Progenitor cell of endocrine pancreas (in vitro differentiated cells): ENCODE measurements at places on chromosomes 5 and 9.
A peak's percentile ranks its signal among the peaks of the same experiment; 100 is the strongest.

GRCh38 chr5:59500014-59500413 lies 393.5 kb downstream of the PDE4D start:
- no peaks in the 10 kb centered on the region for H3K4me1 ChIP-seq
- H3K27ac ChIP-seq: no peak overlapping the region
- H3K36me3 ChIP-seq: no peaks in the 10 kb centered on the region
- H3K27me3 ChIP-seq: no peaks in the 10 kb centered on the region
- H3K4me3 ChIP-seq: no peak overlapping the region

DNA sequence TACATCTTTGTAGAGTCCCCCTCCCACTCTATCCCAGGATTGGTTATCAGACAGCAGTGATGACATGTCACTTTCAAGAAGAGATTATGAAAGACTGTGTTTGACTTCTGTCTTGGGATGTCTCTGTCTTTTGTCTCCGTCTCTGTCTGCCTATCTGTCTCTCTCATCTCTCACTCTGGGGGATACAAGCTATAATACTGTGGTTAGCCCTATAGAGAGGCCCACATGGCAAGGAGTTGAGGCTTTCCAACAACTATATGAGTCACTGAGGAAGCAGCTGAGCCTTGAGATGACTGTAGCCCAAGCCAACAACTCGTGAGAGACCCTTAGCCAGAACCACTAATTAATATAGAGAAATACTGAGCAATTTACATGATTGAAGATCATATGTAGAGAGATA lies 284.8 kb downstream of the PDE4D start:
- no peaks in the 10 kb centered on the region for H3K36me3 ChIP-seq
- no peaks in the 10 kb centered on the region for H3K27me3 ChIP-seq
- no peak overlapping the region for H3K27ac ChIP-seq

GRCh38 chr5:40679913-40680681 lies at the start of gene PTGER4:
Gene PTGER4 (plus strand): TSS chr5:40679915. CDS start chr5:40680994, 1,079 bp downstream.
- H3K4me3 ChIP-seq: peak within 1 kb of the TSS; percentile 87
- peaks cover 40% of the 10 kb centered on the region for H3K4me1 ChIP-seq
- peaks cover 27% of the 10 kb centered on the region for H3K27me3 ChIP-seq
- DNase-seq: peak; percentile 10
- peak within 1 kb of the TSS; percentile 94 for H3K27ac ChIP-seq

DNA sequence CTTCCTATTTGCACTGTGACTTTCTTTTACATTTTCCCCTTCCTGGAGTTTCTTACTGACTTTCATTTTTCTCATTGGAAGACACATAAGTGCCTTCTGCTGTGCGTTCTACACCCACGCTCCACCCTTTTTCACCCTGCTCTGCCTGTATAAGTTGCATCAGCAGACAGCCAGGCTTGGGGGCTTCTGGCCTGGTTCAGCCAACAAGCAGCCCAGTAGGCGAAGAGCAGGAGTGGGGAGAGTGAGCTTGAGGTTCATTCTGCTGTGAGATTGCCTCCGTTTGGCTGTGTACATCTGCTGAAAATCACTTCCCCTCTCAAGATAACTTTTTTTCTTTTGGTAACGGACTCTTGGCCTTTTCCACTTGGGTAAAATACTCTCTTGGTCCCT lies 38.4 kb downstream of the RASGRF2 start:
- H3K4me3 ChIP-seq: no peak overlapping the region
- H3K4me1 ChIP-seq: no peaks in the 10 kb centered on the region
- no peak overlapping the region for H3K27ac ChIP-seq
- H3K27me3 ChIP-seq: peaks cover 3% of the 10 kb centered on the region
- no peak for DNase-seq

DNA sequence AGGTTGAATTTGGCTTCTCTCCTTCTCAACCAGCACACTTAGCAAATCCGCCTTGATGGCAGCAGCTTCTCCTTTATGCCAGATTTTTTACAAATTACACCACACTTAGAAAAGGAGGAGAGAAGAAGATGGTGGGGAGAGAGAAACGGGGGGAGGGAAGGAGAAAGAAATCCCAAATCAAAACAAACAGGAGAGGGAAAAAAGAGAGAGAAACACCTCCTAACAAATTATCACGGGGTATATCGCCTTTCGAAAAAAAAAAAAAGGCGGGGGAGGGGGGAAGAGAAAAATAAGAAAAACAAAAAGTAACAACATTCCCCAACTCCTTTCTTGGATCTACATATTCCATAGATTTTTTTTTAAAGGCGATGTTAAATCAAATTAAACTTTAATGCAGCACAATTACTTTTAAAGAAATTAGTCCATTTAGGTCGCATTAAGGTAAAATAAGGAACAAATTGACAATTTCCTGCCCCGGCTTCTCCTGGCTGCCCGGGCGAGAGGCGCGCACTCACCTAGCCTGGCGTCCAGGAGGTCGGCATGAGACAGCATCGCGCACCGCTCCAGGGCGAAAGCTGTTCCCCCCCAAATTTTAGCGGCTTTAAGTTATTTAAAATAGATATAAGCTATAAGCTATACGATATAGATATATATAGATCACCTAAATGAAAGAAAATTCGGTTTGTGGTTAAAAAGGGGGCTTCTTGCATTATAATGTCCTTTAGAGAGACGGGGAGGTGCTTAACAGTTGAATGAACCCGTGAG lies at the start of gene OTP:
Gene OTP, minus strand, starts transcription at position 716 of the 765 bp plus-strand sequence. Its CDS starts 164 bp downstream, at position 552.
- no peak for DNase-seq
- no peak within 1 kb of the TSS for H3K27ac ChIP-seq
- H3K27me3 ChIP-seq: peaks cover 90% of the 10 kb centered on the region
- no peak within 1 kb of the TSS for H3K4me3 ChIP-seq
- no peaks in the 10 kb centered on the region for H3K36me3 ChIP-seq

- DNase-seq: no peak
- peaks cover 15% of the 10 kb centered on the region for H3K4me1 ChIP-seq
- H3K4me3 ChIP-seq: no peak overlapping the region
- peaks cover 4% of the 10 kb centered on the region for H3K27me3 ChIP-seq
- peak overlapping the region; percentile 81 for H3K27ac ChIP-seq
Measured at GRCh38 chr5:180785121-180785781, 17.4 kb downstream of the MGAT1 start.

GRCh38 chr9:114205171-114206015 lies 50.1 kb downstream of the COL27A1 start:
- H3K4me1 ChIP-seq: peaks cover 15% of the 10 kb centered on the region
- no peak overlapping the region for H3K4me3 ChIP-seq
- peaks cover 22% of the 10 kb centered on the region for H3K36me3 ChIP-seq
- H3K27me3 ChIP-seq: no peaks in the 10 kb centered on the region

DNA sequence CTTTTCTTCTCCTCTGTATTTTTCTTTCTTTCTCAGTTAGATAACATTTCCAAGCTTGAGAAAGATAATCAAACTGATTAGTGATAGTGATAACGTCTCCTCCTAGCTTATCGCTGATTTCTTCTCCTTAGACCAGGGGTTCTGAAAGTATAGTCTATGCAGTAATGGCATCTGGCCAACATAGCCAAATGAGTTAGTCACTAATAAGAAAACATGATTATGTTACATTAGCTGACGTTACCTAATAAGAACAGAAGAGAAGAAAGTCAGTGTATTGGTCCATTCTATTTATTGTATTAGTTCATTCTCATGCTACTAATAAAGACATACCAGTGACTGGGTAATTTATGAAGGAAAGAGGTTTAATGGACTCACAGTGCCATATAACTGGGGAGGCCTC lies 111.2 kb downstream of the STRBP start:
- no peak overlapping the region for H3K4me3 ChIP-seq
- no peaks in the 10 kb centered on the region for H3K27me3 ChIP-seq
- peaks cover under 1% of the 10 kb centered on the region for H3K4me1 ChIP-seq
- no peak for DNase-seq

- H3K27me3 ChIP-seq: no peaks in the 10 kb centered on the region
- peaks cover 13% of the 10 kb centered on the region for H3K36me3 ChIP-seq
- DNase-seq: no peak
- H3K4me1 ChIP-seq: no peaks in the 10 kb centered on the region
Measured at GRCh38 chr5:37683072-37683471, 156.8 kb downstream of the GDNF start.

- H3K4me3 ChIP-seq: no peak overlapping the region
- H3K36me3 ChIP-seq: peaks cover 9% of the 10 kb centered on the region
- no peak overlapping the region for H3K27ac ChIP-seq
- DNase-seq: no peak
- H3K27me3 ChIP-seq: no peaks in the 10 kb centered on the region
- no peaks in the 10 kb centered on the region for H3K4me1 ChIP-seq
Measured at GRCh38 chr5:55338092-55338613, 30.4 kb downstream of the MTREX start.

DNA sequence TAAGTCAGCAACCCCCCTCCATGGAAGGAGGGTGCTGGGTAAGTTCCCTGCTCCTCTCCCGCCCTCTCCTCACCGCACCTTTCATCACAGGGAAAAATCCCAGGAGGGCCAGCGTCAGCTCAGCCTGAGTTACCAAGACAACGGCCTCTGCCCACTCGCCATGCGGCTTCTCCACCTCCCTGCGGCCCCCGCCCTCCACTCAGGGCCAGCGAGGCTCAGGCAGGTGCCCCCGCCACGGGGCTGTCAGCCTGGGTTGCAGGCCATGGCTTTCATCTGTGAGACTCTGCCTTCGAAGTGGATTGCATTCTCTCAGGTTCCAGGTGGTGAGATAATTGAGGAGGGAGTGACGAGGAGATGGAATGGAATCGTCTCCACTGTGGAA lies 27.2 kb upstream of the LAMC3 start:
- H3K4me3 ChIP-seq: no peak overlapping the region
- H3K4me1 ChIP-seq: peaks cover 5% of the 10 kb centered on the region
- no peak for DNase-seq
- peaks cover 22% of the 10 kb centered on the region for H3K27me3 ChIP-seq

GRCh38 chr5:136420168-136420898 lies 55.0 kb upstream of the TRPC7 start:
- no peak overlapping the region for H3K4me3 ChIP-seq
- H3K36me3 ChIP-seq: no peaks in the 10 kb centered on the region
- no peak for DNase-seq

GRCh38 chr9:95724253-95724991 lies 151.1 kb upstream of the ERCC6L2 start:
- no peaks in the 10 kb centered on the region for H3K27me3 ChIP-seq
- no peak overlapping the region for H3K4me3 ChIP-seq

DNA sequence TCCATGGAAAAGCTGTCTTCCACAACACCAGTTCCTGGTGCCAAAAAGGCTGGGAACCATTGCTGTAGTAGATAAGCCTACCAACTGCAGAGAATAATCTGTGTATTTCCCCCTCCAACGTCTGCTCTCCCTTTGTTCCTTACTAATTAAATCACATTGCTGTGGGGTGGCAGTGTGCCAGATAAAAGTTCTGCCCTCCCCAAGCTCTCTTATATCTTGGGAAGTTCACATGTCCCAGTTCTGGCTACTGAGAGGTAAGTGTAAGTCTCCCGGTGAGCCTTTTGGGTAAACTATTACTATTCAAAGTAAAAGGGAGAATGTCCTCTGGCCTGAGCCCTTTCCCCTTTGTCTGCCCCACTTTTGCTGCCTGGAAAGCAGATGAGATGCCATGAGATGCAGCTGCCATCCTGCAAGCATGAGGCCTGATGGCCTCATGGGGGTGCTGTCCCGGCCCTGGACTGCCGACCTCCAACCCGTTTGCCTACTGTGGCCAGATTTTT lies 14.7 kb downstream of the ENC1 start:
- DNase-seq: no peak
- no peaks in the 10 kb centered on the region for H3K27me3 ChIP-seq
- H3K4me3 ChIP-seq: no peak overlapping the region
- H3K27ac ChIP-seq: no peak overlapping the region

DNA sequence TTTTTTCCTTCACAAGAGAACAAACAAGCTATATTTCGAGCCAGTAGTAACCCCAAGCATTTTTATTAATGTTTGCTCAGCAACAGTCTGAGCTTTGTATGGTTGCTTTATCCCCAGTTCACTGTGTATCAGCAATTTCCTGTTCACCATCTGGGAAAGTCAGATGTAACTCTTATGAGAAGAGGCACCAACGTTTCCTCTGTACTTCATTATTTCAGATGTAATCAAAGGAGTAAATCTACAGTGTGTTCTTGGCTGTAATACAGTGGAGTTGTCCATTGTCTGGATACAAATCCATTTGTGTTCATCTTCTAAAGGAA lies 340.2 kb downstream of the ARRDC3 start:
- H3K27ac ChIP-seq: no peak overlapping the region
- peaks cover 19% of the 10 kb centered on the region for H3K36me3 ChIP-seq
- H3K4me1 ChIP-seq: peaks cover 4% of the 10 kb centered on the region
- H3K27me3 ChIP-seq: no peaks in the 10 kb centered on the region

DNA sequence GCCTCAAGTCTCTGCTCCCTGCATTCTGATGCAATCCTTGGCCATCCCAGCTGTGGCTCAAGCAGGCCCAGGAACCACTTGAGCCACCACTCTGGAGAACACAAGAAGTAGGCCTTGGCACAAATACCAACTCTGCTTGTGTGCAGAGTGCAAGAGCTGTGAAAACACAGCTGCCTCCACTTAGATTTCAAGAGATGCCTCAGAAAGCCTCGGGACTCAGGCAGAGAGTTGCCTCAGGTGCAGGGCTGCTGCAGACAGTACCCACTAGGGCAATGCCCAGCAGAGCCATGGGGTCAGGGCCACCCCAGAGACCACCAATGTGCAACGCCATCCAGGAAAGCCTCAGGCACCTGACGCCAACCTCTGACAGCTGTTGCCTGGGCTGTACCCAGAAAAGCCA lies 82.4 kb downstream of the FREM1 start:
- peaks cover 4% of the 10 kb centered on the region for H3K36me3 ChIP-seq
- no peaks in the 10 kb centered on the region for H3K27me3 ChIP-seq

DNA sequence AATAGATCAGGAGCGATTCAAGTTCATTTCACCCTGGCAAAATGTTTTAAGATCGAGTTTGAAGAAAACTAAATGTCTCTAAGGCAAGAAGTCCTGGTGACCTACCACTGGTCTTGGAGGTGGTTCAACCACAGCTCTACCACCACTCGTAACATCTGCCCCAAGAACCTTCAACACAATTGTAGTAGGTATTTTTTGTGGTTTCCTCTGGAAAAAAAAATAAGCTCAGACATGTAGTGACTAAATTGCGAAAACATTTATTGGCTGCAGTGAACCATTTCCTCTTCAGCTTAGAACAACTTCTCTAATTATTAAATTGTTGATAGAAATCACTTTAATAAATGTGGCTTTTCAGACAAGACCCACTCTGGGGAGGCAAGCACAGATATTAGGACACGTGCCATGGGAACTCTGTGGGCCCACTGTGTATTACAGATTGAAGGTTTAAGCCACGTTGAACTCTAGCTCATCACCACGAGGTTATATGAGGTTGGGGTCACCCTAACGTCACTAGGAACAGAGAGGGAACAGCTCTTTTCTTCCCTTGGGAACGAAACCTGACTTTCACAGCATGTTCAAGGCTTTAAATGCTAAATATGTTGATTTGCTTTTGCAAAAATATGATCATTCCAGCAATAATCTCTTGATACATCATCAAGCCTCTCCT lies 142.9 kb downstream of the HSD17B3 start:
- H3K4me3 ChIP-seq: no peak overlapping the region
- H3K27me3 ChIP-seq: peaks cover 9% of the 10 kb centered on the region
- H3K4me1 ChIP-seq: no peaks in the 10 kb centered on the region
- H3K27ac ChIP-seq: no peak overlapping the region

DNA sequence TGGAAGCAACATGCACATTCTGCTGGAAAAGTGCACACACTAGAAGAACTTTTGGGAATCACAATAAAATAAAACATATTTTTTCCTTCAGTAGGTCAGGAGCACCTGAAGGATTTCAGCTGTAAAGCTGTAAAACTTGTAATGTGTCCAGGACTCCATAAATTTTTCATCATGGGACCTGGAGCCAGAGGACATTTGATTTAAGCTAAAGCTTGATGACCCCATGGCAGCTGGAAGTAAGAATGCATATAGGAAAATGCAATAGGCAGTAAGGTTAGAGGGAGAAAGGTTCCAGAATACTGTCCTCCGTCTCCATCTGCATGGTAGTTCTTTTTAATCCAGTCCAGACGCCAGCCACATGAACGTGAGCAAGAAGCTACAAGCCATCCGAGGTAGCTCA lies 166.0 kb downstream of the ADAMTSL1 start:
- no peak overlapping the region for H3K4me3 ChIP-seq
- H3K4me1 ChIP-seq: peaks cover 5% of the 10 kb centered on the region
- DNase-seq: no peak
- H3K27me3 ChIP-seq: no peaks in the 10 kb centered on the region
- H3K27ac ChIP-seq: no peak overlapping the region
